T-helper 22 cell (primary cell): ENCODE measurements at places on chromosomes 7 and 10.

DNA sequence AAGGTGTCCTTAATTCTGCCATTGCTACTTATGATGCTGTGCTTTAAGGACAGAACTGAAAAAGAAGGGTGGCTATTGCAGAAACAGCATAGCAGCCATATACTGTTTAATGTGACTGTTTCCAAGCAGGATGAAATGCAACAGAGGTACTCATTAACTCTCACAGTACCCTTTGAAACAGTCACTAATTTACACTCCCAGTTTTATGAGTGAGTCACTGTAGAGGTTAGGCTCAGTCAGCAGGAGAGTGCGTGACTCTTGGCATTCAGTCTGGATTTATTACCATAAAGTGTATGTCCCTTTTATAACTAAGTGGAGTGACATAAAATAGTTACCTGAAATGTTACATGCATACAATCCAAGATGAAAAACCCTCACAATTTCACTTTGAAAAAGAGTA, 27.7 kb downstream of the ALDH18A1 start:
- no peak for DNase-seq

DNA sequence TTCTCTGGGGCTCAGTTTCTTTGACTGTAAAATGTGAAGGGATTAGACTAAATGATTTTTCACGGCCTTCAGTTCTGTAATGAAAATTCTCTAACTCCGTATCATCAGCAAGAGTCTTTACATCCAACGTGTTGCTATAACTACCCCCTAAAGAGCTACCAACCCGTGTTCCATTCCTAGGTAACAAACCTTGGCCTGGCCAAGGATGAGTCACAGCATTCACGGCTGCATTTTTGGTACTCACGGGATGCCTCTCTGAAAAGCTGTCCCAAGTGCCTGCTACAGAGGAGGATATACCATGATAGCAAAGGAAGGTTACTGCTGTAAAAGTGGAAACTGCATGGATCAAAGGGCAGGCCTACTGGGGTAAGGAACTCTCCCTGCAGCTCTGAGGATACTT, 5.9 kb downstream of the LRRC4 start:
- DNase-seq: no peak

DNA sequence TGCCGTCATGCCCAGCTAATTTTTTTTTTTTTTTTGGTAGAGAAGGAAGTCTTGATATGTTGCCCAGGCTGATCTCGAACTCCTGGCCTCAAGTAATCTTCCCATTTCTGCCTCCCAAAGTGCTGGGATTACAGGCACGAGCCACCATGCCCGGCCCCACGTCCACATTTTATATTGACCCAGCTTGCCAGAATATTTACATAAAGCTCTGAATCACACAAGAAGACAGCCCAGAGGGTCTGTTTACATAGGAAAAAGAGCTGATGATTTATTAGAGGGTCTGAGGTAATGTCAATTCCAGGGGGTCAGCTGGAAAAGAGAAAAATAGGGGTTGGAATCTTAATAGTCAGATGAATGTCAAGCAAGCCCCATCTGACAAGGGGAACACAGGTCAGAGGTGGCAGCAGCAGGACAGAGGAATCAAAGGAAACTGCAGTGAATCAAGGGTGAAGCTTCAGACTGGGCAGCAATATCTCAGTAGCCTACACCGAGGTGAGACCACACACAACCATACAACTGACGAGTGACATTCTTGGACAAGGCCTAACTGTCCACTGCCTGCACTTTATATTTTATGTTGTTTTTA, 15.8 kb upstream of the SLF2 start:
- DNase-seq: no peak

GRCh38 chr7:155533120-155533826, 13.1 kb downstream of the CNPY1 start:
- DNase-seq: no peak

GRCh38 chr7:116650436-116650835, 21.6 kb upstream of the MET start:
- no peak for DNase-seq
